ENCODE measurements at places on chromosomes 4 and X.

GRCh38 chr4:20883231-20883630 is 183.0 kb downstream of the PACRGL start:
- peaks cover 6% of the 10 kb centered on the region for H3K4me1 ChIP-seq
- no peak for DNase-seq
- no peaks in the 10 kb centered on the region for H3K36me3 ChIP-seq

- DNase-seq: no peak
- no peaks in the 10 kb centered on the region for H3K4me1 ChIP-seq
- H3K27me3 ChIP-seq: no peaks in the 10 kb centered on the region
- no peak overlapping the region for H3K4me3 ChIP-seq
- no peak overlapping the region for H3K27ac ChIP-seq
- no peaks in the 10 kb centered on the region for H3K36me3 ChIP-seq
These were observed 124.6 kb downstream of the AFF2 start for GRCh38 chrX:148624951-148625474.

GRCh38 chr4:14293582-14293981 is 666.1 kb upstream of the BOD1L1 start:
- no peak overlapping the region for H3K27ac ChIP-seq
- H3K4me3 ChIP-seq: no peak overlapping the region
- no peaks in the 10 kb centered on the region for H3K27me3 ChIP-seq
- no peaks in the 10 kb centered on the region for H3K4me1 ChIP-seq
- DNase-seq: no peak

GRCh38 chrX:143988356-143988755 is 104.5 kb downstream of the UBE2NL start:
- H3K4me3 ChIP-seq: no peak overlapping the region
- DNase-seq: no peak
- no peaks in the 10 kb centered on the region for H3K4me1 ChIP-seq
